Right renal cortex interstitium (tissue), 3 donors: ENCODE measurements at places on chromosomes 11 and 22. TPM values are rescaled to one million over a fixed set of nuclear protein-coding genes. Genes with fewer than 3 reads are reported as not detected.

The PKNOX2 gene
- polyA plus RNA-seq: 12.0 TPM

DNA sequence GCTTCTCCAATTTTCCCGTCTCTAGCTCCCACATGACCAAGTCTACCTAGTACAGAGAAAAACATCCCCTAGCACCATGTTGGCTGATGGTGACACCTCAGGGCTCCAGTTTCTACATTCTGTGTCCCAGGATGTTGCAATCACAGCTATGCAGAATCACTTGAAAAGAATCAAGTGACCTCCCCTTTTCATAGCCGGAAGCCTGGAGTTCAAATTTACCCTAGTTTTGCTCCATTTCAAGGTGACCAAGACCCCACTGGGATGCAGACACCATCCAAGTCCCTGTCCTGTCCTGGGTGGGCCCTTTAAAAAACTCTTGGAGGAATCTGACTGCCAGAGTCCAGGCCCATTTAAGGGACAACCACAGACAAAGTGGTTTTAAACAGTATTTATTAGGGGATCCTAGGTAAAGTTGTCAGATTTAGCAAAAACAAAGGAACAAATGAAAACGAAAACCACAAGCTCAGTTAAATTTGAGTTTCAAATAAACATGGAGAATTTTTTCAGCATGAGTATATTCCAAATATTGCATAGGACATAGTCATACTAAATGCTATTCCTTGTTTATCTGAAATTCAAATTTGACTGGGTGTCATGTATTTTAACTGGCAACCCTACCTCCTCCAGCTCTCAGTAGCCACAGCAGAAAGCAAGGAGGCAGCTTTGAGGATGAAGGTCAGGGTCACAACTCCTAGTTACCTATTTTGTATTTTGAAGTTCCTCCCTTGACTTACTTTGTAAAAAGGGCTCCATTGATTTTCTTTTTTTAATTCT is 52.4 kb downstream of the MIAT start:
- DNase-seq: no peak

DNA sequence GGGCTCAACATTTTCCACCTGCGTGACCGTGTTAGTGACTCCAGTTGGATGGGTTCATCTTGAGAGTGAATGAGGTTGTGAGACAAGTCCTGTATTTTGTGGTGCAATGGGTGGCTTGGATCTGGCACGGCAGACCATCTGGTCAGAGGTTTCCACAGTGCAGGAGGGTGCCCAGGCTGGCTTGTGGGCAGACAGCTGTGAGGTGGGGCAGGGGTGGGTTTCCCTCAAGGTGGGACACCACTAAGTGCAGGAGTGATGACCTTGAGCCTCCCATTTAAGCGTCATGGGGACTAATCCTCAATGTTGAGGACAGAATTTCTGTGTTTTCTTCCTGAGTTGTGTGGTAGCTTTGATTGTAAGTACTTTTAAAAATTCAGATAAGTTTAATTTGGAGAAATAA is 220.6 kb downstream of the TBC1D22A start:
- DNase-seq: no peak

The KCNE3 gene
- 28.3 TPM for polyA plus RNA-seq

The NELL1 gene
- polyA plus RNA-seq: 3.8 TPM

DNA sequence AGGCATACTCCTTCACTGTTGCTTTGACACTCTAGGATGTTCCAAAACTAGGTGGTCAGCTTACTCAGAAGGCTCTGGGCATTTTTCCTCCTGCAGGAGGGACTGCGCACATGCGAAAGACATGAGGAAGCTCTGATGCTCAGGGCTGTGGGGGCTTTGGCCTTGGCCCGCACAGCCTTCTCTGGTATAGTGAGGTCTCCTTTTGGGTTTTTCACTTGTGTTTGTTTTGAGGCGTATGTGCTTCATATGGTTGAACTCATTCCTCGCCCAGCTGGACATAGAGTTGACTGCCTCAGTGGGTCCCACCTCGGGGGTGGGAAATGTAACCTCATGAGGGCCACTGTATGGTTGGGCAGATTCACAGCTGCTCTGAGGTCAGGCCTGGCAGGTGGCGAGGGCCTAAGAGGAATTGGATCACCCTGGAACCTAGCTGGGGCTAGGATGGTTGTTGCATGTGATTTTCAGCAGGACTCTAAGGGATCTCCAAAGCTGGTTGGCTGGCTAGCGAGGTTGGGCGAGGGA is 63.7 kb downstream of the PTPRJ start:
- DNase-seq: no peak

GRCh38 chr11:118610773-118611432 is 3.5 kb downstream of the PHLDB1 start:
- no peak for DNase-seq

The ART1 gene
- not detected for polyA plus RNA-seq

DNA sequence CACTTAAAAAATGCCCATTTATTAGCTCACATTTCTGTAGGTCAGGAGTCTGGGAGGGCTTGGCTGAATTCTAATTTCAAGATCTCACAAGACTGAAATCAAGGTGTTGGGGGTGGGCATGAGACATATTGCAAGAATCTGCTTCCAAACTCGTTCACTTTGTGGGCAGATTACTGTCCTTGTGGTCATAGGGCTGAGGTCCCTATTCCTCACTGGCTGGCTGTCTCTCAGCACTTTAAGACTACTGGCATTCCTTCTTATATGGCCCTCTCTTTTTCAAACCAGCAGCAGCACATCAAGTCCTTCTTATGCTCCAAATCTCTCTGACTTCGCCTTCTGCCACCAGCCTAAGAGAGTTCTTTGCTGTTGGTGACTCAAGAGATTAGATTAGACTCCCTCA is 27.8 kb upstream of the MYOD1 start:
- no peak for DNase-seq
